ENCODE measurements at places on chromosomes 3 and 15. TPM values are rescaled to one million over a fixed set of nuclear protein-coding genes. Genes with fewer than 3 reads are reported as not detected.

GRCh38 chr3:82087958-82088357 is 326.5 kb upstream of the GBE1 start:
- no peaks in the 10 kb centered on the region for H3K36me3 ChIP-seq
- no peaks in the 10 kb centered on the region for H3K27me3 ChIP-seq
- H3K4me1 ChIP-seq, result no peaks in the 10 kb centered on the region
- no peak overlapping the region for H3K4me3 ChIP-seq
- peak; percentile 15 for DNase-seq

DNA sequence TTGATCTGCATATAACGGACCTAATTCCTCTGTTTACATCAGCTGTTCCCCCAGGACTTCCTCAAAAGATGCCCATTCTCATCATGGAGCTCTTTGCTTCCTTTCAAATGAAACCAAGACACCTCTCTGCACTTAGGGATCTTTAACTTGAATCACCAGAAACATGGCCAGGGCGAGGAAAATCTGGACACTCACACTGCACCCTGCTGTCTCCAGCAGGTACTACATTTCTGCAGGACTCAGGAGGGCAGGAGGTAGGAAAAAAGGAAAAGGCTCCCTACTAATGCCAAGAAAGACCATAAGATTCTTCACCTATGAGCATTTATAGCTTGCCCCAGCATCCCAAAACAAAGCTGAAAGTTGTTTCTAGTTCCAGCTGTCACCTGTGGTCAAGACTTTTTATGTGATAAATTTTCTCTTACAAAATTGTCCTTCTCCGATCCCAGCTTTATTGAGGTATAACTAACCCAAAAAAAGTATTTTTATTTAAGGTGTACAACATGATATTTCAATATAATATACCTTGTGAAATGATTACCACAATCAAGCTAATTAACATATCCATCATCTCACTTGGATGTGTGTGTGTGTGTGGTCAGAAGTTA is 87.3 kb upstream of the C15orf61 start:
- peaks cover 3% of the 10 kb centered on the region for H3K36me3 ChIP-seq
- DNase-seq, result peak; percentile 64
- H3K27me3 ChIP-seq, result no peaks in the 10 kb centered on the region
- no peak overlapping the region for H3K4me3 ChIP-seq
- H3K27ac ChIP-seq, result no peak overlapping the region

GRCh38 chr15:76146812-76147211 is 87.0 kb downstream of the TMEM266 start:
- H3K36me3 ChIP-seq, result no peaks in the 10 kb centered on the region
- H3K27me3 ChIP-seq, result no peaks in the 10 kb centered on the region
- DNase-seq, result no peak
- no peaks in the 10 kb centered on the region for H3K4me1 ChIP-seq
- no peak overlapping the region for H3K27ac ChIP-seq
- no peak overlapping the region for H3K4me3 ChIP-seq

- DNase-seq, result no peak
- no peaks in the 10 kb centered on the region for H3K36me3 ChIP-seq
- H3K4me1 ChIP-seq, result no peaks in the 10 kb centered on the region
These were observed 52.3 kb downstream of the KBTBD12 start for GRCh38 chr3:127967316-127967715.

- peaks cover 5% of the 10 kb centered on the region for H3K4me1 ChIP-seq
- peaks cover 2% of the 10 kb centered on the region for H3K27me3 ChIP-seq
- H3K27ac ChIP-seq, result no peak overlapping the region
- H3K4me3 ChIP-seq, result no peak overlapping the region
- DNase-seq, result peak; percentile 94
These were observed 26.5 kb upstream of the ERC2 start for GRCh38 chr3:56494679-56495322.

ZNF502 gene
- total RNA-seq, result 3.3 TPM

AP3B2 gene
- 4.5 TPM for total RNA-seq

CHRFAM7A gene
- 0.63 TPM for total RNA-seq

CELF6 gene
- 1.1 TPM for total RNA-seq

All from hepatocyte (in vitro differentiated cells).